Bone marrow (tissue), 2 donors: ENCODE measurements at places on chromosomes 1 and 21.

DNA sequence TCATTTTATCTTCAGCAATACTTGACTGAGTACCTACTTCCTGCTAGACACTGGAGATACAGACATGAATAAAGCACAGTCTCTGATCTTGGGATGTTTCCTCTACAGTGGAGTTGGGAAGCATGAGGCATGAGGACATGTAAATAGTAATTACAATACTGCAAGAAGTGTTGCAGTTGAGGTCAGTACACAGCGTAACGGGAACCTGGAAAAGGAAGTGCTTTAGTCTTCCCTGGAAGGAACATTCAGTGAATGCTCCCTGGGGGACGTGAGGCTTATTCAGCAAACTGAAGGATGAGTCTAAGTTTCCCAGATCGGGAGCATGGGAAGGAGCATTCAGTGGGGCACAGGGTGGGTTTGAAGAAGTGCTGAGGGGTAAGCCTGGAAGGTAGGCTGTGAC lies 112.4 kb downstream of the PIK3R3 start:
- no peak for DNase-seq

DNA sequence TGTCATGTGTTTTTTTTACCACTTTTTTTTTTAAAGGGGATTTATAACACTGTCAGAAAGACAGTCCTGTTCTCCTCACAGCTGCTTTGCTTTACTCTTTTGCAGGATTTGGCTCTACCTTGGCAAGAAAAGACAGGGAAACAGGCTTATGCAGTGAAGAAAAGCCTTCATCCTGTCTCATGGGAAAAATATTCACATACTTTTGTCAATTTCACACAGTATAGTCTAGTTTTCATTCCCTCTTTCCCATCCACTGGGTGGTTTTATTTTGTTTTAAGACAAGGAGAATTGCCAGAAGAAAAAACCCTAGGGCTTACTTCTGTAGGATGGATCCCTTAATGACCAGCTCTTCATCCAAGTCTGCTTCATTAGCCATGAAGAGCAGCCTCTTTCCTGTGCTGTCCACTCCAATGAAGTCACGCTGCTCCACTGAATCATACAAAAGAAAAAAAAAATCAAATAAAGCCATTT lies 60.0 kb downstream of the EIF2B3 start:
- no peak for DNase-seq

DNA sequence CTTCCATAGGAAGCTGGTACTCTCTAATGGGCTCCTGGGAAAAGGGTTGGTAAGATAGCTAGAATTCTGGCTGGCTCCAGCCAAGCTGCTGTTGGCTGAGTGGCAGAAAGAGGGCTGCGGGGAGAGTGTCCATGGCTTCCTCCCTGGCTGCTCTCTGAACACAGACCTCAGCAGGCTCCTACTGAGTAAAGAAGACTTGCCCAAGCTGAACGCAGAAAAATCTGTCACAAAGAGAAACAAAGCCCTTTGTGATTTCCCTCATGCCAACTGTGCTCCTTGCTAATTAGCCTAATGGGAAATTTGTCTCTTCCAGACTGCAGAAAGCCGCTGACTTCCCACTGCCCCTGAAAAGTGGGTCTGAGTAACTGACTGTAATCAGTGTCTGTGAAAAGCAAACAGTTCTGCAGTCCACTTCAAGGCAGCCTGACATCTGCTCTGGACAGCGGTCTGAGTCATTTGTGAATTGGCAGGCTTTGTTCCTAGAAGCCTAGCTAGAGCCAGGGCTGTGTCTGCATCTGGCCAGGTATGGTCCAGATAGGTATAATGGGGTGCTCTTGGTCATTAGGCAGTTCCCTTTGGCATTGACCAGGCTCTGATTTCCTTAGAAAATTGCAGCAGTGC lies 282.8 kb downstream of the ZNF648 start:
- DNase-seq: no peak

DNA sequence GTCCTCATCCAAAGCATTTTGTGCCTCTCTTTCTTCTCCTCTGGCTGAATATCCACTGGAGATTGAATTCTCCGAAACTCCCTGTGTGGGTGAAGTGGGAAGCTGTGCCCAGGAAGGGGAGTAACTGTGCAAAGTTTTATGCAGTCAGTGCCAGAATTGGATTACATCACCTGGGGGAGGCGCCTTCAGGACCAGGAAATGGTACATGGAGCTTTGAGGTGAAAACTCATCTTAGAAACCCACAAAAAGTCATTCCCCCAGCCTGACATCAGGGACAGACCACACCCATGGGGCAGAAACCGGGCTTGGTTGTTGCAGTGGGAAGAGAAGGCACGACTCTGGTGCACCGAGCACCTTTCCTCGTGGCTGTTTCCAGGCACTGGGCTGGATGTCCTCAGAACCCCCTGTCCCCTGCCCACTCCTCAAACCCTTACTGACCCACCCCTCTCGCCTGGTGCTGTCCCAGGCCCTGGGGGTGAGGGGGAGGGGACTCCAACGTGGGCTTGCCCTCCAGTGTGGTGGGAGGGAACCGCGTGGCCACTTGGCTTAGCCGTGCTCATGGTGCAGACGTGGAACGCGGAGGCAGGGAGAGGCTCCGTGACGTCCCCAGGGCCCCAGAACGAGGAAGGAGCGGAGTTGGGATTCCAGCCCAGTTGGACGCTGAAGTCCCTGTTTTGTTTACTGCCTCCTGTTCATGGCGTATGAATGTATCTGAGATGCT lies 15.7 kb downstream of the TFF3 start:
- no peak for DNase-seq

DNA sequence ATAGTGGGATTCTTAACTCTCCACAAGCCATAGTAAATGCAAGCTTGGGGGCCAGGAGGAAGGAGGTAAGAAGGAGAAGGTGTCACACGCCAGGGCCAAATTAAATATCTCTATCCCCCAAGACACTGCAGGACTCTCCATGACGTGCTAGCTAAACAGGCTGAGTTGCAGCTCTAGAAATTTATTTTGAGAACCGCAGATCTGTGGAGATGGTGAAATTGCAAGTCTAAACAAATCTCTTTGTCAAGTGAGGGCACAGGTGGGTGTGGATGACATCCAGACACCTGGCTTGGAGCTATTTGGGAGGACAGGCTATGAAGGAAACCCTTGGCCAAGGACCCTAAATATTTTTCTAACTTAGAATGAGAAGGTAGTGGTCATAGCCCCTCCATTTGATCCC lies 39.5 kb upstream of the USP1 start:
- no peak for DNase-seq

GRCh38 chr1:169148472-169149252 lies 42.2 kb downstream of the ATP1B1 start:
- DNase-seq: no peak

DNA sequence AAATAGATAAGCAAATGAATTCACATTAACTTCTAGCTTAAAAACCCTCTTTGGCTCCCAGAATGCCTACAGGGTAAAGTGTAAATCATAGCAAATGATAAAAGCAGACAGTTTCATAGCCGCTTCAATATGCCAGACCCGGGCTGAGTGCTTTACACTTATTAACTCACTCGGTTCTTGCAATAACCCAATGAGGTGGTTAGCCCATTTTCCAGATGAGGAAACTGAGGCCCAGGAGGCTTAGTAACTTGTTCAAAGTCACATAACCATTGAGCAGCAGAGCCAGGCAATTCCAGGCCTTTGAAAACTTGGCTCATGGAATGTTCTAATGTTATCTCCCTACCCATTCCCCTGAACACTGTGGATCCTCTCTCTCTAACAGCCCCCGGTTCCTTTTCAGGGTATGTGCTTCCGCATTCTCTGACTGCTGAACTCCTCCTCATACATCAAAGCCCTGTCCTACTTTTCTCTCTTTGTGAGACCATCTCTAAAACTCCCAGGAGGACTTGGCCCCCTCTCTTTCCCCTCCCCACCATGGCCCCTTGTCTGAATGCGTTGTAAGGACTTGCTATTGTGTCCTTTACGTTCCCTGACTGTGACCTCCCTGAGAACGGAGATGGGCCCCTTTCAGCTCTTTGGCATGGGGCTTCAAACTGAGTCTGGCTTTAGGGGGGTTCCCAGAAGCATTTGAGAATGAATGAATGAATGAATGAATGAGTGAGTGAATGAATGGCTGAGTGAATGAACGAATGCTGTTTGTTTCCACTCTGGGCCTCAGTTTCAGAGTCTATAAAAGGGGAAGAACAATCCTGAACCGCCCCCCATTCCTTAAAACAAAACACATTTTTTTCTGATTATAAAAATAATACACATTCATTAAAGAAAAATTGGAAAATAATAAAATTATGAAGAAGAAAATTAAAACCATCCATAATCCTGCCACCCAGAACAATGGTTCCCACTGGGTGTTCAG lies 15.6 kb upstream of the RUNX3 start:
- DNase-seq: no peak

- DNase-seq: no peak
Observed at GRCh38 chr1:246048693-246049092, 458.4 kb downstream of the SMYD3 start.

DNA sequence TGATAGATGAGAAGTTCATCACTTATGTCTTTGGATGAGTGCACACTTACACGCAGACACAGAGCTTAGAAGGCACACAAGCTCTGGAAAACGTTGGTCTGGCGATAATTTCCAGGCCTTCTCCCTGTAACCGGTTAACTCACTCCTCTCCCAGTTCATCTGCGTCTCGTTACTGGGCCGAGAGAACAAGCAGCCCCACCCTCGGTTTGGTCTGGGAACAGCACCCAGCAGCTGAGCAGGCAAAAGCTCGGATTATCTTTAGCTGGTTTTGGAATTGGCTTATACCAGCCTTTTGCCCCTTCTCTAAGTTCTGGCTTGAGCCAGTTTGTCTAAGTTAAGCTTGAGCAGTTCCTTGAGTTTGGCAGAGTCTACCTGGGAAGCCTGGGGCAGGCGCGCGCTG lies 27.3 kb upstream of the COL6A1 start:
- DNase-seq: no peak

DNA sequence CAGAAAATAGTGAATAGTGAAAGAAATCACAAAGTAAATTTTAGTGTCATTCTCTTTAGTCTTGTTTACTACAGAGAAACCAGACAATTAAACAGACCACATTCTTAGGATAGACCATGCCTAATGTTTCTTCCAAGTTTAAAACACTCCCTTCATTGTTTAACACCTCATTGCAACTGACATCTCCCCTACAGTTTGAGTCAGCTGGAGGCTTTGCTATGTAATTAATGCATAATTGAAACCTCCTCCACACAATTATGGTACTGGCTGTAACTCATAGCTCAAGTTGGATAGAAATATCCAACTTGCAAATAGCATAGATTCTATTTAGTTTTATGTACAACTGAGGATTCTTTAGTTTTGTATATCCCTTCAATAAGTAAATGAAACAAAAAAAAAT lies 35.2 kb upstream of the B3GALT2 start:
- DNase-seq: no peak

DNA sequence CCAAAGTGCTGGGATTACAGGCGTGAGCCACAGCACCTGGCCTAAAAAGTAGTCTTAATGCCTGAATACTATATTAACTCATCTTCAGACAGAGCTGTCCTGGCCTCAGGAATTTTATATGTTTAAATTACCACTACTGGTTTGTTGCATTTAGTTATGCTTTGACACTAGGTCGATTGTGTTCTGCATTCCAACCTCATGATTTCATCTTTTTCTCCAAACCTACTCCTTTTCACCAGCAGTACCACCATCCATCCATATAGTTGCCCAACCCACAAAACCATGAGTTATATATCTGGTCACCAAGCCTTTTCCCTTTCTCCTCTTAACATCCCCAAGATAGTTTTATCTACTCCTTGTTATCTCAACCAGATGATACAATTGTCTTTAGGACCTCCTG lies 22.6 kb downstream of the FMO5 start:
- no peak for DNase-seq

GRCh38 chr1:20867062-20867461 lies 80.0 kb upstream of the HP1BP3 start:
- DNase-seq: no peak

DNA sequence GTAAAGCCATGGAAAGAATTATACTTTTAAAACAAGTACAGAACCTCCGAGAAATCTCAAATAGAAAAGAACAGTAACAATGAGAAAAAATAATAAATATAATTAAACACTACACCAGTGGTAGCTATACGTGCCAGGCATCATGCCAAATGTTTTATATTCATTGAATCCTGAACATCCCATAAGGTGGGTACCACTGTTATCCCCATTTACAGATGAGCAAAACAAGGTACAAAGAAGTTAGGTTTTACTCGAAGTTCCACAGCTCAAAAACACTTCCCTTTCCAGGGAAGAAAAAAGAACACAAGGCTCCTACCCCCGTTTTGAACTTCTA lies 33.4 kb downstream of the JAK1 start:
- DNase-seq: no peak

DNA sequence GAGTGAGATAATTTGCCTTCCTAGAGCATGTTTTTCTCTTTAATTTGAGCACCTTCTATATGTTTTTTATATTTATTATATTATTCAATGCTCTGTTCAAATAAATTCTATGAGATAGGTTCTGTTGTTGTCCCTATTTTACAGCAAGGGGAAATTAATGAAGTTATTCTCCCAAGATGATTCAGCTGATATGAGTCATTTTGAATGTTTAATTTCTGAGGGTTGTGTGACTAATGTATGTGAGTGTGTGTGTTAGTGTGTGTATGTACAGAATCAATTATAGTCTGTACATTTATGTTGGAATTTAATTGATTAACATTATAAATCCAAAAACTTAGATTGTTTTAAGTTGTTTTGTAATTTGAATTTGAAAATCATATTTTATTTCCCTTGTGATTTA lies 1536.7 kb upstream of the B3GALT2 start:
- DNase-seq: no peak

DNA sequence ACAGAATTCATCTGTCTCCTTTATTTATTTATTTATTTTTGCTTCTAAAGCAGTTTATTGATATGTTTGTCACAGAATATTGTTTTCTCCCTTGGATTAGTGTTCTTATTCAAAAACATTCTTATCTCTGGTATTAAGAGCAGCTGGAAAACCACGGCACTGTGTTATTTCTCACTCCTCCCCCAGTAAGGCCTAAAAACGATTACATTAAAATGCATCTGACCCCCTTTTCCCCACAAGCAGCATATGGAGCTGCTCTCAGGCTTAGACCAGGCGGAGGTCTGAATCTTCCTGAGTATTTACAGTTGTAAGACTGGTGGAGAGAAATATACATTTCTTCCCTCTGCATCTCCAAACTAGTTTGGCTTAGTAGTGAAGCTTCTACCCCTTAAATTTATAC lies 86.8 kb downstream of the HLX start:
- DNase-seq: no peak

- peak; percentile 12 for DNase-seq
Observed at GRCh38 chr1:77415579-77415978, 133.8 kb downstream of the AK5 start.

- no peak for DNase-seq
Observed at GRCh38 chr1:37795340-37796125, 1.9 kb downstream of the MANEAL start.

DNA sequence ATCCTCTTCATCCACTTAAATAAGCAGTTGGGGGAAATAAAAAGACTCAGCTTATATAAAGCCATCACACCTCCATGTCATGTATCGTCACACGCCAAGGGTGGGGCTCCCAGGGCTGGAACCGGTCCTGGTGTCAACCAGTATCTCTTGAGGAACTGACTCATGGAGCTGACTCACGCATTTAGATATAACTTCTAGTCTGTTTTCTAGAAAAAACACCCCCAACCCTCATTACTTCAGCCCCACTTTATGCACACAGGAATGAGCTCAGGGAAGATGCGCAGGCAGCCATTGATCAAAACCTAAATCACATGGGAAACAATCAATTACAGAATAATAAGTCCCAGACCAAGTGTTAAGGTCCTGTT lies 6.9 kb upstream of the IL22RA1 start:
- peak; percentile 32 for DNase-seq
